Central memory CD8-positive, alpha-beta T cell (primary cell): ENCODE measurements at places on chromosomes 1 and 21.

GRCh38 chr1:233294913-233295236, 650 bp downstream of the PCNX2 start:
- DNase-seq, result peak; percentile 14

DNA sequence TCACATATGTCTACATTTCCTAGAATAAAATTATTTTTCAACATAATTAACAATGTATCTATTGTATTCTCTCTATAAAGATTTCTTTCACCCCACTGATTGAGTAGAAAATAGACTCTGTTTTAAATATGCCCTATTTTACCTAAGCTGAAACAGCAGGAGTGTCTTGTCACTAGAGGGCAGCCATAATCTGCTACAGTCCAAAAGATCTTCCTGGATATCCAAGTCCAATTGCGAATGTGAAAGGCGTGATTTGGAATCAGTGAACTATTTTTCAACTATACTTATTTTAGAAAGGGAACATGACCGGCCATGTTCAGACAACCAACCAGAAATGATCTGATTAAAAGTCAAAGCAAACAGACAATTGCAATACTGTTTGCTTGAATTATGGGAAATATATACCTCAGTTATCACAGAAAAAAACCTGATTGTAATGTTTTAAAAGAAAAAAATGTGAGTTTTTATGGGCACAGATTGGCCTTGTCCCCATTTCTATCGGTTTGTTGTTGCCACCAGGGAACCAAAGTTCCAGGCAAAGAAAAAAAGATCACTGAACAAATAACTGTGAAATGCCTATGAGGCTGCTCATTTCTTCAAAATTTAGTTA, 1211.0 kb upstream of the ADGRL4 start:
- no peak for DNase-seq

GRCh38 chr21:32728456-32728839, 635 bp upstream of the SYNJ1 start:
- no peak for DNase-seq

GRCh38 chr1:208335371-208336136, 91.4 kb upstream of the PLXNA2 start:
- DNase-seq, result no peak

DNA sequence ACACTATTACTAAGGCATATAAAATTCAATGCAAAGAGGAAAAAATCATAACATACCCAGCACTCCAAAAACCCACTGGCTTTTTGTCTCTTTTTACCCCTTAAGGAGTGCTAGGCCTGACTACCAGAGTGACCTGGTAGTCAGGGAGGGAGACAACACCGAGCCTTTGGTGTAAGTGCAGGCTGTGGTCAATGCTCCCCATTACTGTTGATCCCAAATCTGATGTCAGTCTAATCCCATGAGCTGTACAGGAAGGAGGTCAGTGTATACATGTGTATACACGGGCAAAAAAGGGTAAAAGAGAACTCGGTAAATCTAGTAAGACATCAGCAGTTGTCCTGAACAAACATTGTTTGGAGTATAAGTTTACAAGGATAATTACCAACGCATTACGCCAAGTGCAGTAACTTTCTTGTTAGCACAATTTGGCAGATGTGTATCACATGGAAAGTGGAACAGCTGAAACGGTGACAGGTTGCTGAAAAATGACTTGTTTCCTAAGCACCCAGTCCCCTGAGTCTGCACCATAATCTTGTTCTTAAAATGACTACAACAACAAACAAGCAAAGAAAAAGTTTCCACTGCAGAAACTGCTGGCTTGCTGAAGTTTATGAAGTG, 217.9 kb downstream of the KCNH1 start:
- no peak for DNase-seq

- no peak for DNase-seq
Measured at GRCh38 chr1:64923294-64923718, 43.0 kb downstream of the JAK1 start.

DNA sequence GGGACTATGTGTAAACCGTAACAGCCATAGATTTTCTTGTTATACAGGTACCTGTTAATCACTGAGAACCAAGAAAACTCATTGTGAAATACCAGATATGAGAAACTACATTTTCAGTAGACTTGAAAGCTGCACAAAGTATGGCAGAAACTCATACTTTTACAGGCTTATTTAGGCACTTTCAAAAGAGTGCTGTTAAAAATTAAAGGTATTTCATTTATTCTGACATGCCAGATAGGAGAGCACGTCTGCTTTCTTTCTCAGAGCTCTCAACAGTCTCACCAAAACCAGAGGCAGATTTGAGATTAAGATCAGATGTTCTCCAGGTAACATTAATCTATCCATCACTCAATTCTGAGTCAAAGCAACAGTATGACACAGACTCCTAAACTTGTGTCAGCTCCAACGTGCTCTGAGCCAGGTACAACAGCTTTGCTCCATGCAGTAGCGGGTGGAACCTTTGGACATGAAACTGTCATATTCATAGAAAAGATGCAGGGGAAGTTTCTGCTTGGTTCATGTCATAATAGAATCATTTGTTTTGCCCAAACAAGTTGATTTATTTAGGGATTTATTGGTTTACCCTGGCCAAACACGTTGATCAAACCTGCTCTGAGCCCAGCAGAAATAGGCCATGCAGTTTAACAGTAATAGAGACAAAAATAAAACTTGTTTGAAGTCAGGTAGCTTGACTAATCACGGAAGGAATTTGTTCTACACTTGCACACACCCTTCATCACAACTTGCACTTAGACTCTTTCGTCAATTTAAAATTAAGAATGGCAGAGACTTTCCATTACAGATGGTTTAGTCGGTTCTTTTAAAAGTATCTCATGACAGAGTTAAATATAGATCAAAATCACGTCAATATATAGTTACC, 20.8 kb upstream of the TSNAX start:
- no peak for DNase-seq

DNA sequence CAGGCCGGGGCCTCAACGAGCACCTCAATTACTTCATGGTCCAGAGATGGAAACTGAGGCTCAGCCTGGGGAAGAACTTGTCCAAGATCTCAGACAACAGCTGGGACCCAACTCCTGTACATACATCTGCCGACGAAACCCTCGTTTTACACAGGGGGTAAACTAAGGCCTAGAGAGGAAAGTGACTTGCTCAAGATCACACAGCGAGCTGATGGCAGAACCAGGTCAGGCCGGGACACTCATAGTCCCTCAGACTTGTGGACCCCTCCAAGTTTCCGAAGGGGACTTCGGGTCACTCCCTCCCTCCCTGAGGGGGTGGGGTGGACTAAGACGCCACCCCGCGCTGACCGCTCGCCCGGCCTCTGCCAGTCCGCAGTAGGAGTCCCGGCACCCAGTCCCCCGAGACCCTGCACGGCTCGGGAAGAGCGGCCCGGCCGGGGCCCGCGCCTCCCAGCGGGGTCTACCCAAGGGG, 430 bp downstream of the WASF2 start:
- peak; percentile 47 for DNase-seq

- no peak for DNase-seq
Measured at GRCh38 chr1:170678027-170678600, 14.2 kb downstream of the PRRX1 start.

- no peak for DNase-seq
Measured at GRCh38 chr1:231049121-231049979, 9.3 kb upstream of the FAM89A start.

- no peak for DNase-seq
Measured at GRCh38 chr1:12549460-12550349, 68.3 kb downstream of the DHRS3 start.

GRCh38 chr1:210483821-210484220, 155.1 kb downstream of the HHAT start:
- no peak for DNase-seq

- DNase-seq, result no peak
Measured at GRCh38 chr1:116852910-116853309, 56.8 kb upstream of the PTGFRN start.

DNA sequence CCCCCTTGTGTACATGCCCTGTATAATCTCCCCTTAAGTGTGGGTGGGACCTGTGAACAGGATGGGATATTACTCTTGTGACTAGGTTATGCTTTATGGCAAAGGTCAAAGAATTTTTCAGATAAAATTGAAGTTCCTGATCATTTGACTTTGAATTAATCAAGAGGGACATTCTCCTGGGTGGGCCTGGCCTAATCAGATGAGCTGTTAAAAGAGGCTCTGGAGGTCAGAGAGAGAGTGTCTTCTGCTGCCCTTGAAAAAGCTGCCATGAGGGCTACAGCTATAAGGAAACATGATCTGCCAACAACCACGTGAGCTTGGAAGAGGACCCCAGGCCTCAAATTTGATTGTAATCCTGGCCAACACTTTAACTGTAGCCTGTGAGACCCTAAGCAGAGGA, 125.6 kb upstream of the CSF3R start:
- DNase-seq, result no peak

DNA sequence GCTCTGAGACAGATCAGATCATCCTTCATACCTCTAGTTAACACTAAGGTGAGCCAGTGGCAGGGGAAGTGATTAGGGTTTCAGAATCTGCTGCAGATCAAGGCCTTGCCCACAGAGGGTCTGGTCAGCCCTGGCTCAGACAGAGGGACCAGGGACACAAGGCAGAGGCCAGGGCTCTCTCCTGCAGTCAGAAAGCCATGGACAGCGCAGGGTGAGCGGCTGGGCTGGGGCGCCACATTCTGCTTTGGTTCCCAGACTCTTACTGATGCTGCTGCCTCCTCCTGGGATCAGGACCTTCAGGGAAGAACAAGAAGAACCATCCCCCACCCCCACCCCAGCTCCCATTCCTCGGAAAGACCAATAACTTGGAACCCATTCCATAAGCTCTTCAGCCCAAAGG, 43.1 kb downstream of the GPR161 start:
- DNase-seq, result no peak

DNA sequence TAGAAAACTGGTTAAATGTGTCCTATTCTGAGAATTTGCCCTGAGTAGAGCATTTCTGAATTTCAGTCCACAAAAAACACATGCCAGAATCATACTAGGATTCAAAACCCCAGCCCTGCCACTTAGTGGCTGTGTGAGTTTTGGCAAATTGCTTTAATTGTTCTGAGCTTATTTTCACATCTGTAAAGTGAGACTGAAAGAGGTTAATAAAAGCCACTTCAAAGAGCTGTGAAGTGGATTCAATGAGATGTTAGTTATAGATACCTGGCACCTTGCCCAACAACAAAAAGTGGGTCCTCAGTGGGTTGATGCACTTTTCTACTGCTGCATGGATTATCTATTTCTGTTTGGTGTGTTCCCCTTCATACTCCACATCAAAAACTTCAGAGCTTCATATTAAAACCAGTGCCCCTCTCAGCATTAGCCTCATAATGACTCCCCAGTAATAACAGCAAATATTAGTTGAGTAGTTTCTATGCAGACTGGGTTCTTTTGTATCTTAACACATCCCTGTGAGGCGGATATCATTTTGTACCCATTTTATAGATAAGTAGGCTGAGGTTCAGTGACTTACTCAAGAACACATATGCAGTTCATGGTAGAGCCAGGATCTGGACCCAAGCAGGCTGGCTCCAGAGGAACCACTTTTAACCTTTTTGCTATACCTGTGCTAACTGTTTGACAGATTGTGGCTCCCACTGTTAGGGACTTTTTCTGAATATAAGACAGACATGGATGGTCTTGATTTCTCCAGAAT, 14.2 kb upstream of the ADORA3 start:
- DNase-seq, result no peak

- peak; percentile 52 for DNase-seq
Measured at GRCh38 chr1:228734881-228735801, at the start of gene RHOU. Gene RHOU (plus strand): TSS chr1:228735479. CDS start chr1:228735743, 264 bp downstream.
